Activated CD8-positive, alpha-beta memory T cell treated with anti-CD3 and anti-CD28 coated beads for 1 hour (primary cell): ENCODE measurements at places on chromosomes 7 and 10.

DNA sequence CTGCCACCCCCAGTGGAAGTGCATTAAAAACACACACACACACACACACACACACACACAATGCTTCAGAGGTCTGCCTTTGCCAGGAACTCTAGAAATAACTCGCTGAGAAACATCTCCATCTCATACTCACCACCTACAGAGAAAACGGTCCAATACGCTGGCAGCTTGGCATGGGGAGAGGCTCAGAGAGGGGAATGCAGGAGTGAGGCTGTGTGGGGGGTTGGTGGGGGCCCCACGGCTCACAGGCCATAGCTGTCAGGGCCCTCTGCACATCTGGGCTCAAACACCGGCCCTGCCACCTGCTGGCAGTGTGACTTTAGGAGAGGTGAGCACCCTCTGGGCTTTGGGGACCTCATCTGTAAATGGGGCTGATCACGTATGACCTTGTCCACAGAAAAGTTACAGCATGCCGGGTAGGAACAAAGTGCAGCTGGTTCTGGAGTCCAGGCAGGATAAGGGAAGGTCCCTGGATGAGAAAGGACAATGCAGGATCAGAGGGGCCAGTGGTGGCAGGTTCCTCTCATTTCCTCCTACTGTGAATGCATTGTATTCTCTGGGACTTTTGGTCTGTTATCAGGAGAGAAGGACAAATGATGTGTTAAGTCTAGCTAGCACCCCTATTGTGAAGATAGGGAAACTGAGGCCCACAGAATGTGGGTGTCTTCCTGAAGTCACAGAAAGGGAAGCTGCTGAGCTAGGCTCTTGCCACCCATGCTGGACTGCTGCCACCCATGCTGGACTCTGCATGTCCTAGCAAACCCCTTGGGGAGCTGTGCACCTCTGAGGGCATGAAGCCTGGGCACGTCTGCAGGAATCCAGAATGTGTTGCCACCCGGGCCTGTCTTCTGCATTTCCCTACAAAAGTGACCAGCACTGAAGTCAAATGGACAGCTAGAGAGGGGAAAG, 404.6 kb downstream of the RPS24 start:
- DNase-seq, result no peak

GRCh38 chr7:110877016-110877415, 213.9 kb upstream of the LRRN3 start:
- no peak for DNase-seq

- no peak for DNase-seq
Measured at GRCh38 chr7:91140286-91140685, 123.9 kb upstream of the FZD1 start.

DNA sequence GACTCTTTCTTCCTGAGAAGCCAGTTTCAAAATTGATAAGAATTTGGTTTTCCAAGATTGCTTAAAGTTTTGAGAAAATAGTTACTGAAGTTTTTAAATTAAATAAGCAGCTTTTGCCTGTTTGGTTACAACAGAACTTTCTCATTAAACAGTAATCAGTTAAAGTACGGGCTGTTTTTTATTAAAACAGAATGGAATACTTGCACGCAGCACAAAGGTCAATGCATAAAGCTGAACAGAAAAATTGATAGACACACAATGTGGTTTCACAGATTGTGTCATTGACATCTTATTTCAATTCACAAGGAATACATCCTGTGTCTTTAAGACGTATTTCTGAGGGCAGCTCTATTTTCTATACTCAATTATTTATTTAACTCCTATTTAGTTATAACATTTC, 192.2 kb downstream of the PRKG1 start:
- DNase-seq, result no peak

- no peak for DNase-seq
Measured at GRCh38 chr10:50512214-50512595, 111.6 kb downstream of the SGMS1 start.

DNA sequence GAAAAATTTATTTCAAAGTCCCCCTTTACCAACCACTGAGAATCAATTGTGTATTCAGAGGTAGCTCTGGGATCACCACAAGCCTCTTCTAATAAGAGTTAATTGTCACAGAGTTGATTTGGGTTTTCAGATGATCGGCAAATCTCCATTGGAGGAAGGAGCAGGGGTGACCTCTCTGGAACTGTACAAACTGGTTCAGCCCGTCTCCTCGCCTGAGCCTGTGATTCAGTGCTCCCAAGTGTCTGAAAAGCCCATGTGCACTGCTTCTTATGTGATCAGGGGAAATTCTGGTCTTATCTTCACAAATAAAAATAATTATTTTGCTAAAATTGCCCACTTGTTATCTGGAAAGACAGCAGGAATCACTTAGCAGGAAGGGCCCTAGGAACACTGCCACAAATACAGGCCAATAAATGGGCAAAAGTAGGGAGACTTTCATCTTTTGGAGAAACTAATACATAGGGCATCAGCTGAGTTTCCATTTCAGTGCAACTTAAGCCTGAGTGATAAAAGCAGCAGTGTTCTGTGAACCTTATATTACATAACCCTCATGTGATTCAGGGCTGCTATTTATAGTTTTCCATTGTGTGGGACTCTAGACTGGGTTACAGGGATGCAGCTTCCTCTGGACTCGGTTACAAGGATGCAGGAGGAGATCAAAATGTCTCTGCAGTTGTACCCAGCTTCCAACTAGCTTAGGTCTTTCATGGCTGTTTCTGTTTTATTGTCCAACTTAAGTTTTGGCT, 32.3 kb downstream of the CDK1 start:
- DNase-seq, result no peak

GRCh38 chr10:8487346-8487745, 432.9 kb downstream of the GATA3 start:
- DNase-seq, result no peak

GRCh38 chr10:21521751-21522533, 3.5 kb downstream of the SKIDA1 start:
- no peak for DNase-seq

DNA sequence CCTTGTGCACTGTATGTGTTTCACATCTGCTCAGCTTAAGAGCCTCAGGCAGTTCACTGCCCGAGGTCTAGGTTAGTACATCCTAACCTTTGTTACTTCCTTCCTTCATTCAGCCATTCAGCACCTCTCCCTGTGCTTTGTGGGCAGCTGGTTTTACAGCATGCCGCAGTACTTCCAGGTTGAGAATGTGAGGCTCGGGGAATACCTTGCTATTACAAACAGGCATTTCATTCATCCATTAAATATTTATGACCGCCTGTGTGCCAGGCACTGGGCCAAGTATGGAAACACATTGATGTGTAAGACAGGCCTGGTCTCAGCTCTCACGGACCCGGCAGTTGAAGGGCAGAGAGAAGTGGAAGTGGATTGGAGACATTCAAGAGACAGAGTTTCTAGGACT, 82.4 kb downstream of the SHH start:
- no peak for DNase-seq

DNA sequence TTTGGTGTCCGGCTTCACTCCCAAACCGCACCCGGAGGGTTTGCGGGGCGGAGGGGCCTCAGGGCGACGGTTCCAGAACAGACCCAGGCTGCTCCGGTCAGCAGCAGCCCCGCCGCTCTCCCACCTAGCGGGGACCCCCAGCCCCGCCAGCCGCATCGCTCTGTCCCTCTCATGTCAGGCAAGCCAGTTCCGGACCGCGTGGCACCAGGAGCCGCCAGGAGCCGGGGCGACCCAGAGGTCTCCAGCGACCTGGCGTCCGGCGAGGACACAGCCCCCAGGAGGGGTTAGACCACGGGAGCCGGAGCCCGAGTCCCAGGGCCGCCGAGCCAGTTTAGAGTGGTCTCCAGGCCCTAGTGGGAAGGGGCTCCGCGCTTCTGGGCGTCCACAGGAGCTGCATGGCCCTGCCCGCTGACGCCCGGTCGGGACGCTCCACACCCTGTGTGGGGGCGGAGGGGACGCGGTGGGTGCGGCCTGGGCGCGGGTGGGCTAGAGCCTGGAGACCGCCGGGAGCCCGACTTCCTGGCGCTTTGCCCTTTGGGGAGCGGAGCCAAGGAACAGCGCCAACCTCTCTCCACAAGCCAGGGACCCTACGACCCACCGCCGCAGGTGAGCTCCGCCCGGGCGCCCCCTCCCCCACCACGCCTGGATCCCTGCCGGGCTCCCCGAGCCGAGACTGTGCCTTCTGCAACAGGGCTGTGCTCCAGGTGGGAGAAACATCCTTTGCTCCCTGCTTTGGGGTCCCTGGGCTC, 43.4 kb downstream of the ZNF117 start:
- no peak for DNase-seq

DNA sequence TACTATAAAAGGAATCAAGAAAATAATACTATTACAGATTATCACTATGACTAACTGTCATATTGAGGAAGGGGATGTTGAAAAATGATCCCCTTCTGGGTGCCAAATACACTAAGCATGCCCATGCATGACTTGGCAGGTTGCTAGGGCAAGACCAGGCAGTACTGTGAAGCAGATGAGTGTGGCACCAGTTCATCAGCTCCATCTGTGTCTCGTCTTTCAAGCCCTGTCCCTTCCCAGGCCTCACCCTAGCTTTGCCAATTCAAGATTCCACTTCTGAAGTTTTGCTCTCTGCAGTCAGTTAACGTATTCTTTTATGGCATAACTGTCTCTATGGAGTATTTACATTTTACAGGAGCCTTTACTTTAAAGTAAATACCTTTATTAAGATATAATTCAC, 135.6 kb upstream of the HPS1 start:
- no peak for DNase-seq

DNA sequence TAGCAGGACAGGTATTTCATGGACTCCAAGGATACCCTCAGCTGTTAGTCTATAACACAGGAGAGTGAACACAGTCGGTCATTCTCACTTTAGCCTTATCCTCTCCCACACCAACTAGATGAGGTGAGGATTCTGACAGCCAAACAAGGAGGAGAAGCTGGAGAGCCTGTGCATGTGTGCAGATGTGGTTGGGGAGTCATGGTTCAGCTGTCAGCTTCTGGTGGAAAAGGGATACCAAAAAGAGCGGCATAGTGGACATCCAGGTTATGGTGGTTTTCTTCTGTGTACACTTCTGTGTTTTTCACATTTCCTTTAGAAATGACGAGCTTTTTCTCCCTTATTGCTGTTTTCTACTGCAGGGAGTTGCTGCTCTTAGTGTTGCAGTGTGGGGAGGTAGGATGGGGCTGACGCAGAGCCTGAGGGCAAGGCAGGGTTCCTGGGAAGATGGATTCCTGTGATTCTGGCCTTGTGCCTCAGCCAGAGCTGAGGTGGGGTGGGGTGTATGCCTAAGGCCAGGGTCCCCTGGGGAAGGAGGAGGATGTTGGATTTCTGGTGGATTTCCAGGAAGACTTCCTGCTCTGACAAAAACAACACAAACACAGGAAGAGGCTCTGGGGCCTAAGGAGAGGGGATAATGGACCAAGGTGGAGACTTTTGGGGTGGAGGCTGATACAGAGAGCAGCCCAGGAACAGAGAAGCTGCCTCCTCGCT, 26.6 kb downstream of the PLAU start:
- no peak for DNase-seq

- no peak for DNase-seq
Measured at GRCh38 chr10:78255796-78256638, 222.4 kb downstream of the RPS24 start.

DNA sequence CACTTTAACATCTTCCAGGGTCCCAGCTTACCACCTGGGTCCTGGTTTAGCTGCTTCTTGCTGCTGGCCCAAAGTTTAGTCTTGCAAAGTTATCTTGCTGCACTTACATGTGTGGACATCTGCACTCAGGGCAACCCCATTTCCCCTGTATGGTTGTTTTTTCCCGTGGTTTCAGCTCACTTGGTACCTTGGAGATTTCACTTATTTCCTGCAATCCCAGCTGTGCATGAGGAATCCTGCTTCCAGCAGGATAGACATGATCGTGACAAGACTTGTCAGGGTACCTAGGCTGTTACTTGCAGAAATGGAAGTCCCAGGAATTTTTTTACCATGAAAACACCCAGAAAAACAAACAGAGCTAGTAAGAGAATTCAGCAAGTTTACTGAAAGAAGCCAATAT, 95.9 kb upstream of the LEP start:
- no peak for DNase-seq

GRCh38 chr10:101952191-101952590, 103.8 kb downstream of the ARMH3 start:
- no peak for DNase-seq

DNA sequence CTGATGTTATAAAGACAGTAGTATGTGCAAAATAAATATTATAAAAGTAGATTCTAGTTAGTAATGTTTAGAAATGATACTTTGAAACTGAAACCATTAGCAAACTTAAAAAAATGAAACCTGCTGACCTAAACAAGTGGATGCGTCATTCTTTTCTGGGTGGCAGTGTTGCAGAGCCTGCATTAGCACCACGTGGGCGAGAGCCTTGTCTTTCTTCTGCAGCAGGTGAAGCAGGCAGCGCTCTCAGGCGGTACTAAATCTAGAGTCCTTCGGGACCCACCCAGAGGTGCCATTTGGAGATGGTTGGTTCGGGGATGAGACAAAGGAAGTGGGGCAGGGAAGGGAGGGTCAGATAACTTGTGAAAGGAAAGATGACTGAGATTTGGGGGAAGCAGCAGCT, 759.1 kb upstream of the IGFBP3 start:
- no peak for DNase-seq

GRCh38 chr7:111192614-111193413, 101.9 kb downstream of the LRRN3 start:
- no peak for DNase-seq

GRCh38 chr10:14225379-14225778, 105.3 kb downstream of the FRMD4A start:
- DNase-seq, result no peak

GRCh38 chr7:120981888-120982615, 6.5 kb upstream of the CPED1 start:
- no peak for DNase-seq

- no peak for DNase-seq
Measured at GRCh38 chr7:130037703-130038102, 13.5 kb downstream of the ZC3HC1 start.

GRCh38 chr7:99267481-99267840, 5.2 kb upstream of the MYH16 start:
- no peak for DNase-seq

- no peak for DNase-seq
Measured at GRCh38 chr7:69539531-69539930, 58.7 kb upstream of the AUTS2 start.

- no peak for DNase-seq
Measured at GRCh38 chr10:94420998-94421528, 18.7 kb downstream of the TBC1D12 start.

DNA sequence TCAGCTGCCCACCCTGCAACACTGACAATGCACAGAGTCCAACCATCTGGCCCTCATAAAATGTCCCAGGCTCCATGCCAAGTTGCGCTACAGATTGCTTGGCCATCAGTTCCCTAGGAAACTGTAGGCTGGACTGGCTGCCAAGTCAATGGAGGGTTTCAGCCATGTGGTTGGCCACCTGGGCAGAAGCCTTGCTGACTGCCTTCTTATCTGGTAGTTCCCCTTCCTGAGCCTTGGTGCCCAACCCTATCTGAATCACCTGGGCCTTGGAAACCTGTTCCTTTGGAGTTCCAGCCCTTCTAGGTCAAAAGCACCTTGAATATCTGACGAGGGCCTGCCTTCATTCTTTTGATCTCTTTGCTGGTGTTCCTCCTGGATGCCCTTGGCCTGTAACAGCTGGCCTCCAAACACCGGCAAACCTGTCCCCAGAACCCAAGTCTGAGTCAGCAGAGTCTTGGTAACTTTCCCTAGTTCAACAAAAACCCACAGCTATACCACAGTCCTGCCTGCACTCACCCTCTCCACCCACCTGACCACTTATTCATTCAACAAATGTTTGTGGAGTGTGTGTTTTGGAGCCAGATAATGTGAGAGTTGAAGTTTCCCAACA, 37.4 kb upstream of the KDM7A start:
- DNase-seq, result no peak

- DNase-seq, result no peak
Measured at GRCh38 chr7:91107460-91107859, 156.8 kb upstream of the FZD1 start.
